ENCODE measurements at places on chromosomes 11 and 22.

- DNase-seq, result no peak
These were observed 2.3 kb upstream of the RAD9A start for GRCh38 chr11:67389477-67389876.

- no peak for DNase-seq
These were observed 37.3 kb upstream of the MYH9 start for GRCh38 chr22:36424901-36425579.

DNA sequence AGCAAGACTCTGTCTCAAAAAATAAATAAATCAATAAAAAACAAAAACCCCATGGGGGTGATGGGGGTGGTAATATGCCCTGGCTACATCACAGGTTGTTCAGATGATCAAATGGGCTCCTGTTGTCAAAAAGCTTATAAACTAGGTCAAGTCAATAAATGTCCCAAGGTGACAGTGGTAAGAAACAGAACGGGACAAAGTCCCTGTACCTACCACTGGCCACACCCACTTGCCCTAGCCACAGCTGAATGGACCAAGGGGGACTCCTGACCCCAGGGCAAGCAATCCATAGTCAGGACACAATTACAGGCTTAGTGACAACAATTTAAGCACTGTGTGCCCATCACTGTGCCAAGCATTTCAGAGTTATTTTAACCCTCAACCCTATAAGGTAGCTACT is 6.0 kb downstream of the NAGA start:
- DNase-seq, result peak; percentile 2

- no peak for DNase-seq
These were observed 39.3 kb downstream of the DDI1 start for GRCh38 chr11:104075706-104076105.

- peak; percentile 69 for DNase-seq
These were observed 12.9 kb downstream of the OR51B6 start for GRCh38 chr11:5364214-5364613.

DNA sequence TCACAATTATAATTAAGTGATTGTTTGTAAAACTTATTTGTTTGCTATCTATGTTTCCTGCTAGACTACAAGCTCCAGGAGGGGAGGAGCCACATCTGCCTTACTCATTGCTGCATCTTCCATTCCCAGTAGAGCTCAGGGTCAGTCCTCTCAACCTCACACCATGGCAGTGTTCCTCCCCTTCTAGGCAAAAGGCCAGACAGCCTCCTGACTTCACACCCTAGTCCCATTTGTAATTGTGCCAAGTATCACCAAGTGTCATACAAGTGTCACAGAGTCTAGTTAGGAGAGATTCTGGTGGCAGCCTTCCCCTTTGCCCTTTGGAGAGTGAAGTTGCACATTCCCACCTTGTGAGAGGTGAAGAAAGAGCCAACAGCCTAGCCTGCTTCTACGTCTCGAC is 490.4 kb downstream of the INSC start:
- no peak for DNase-seq

DNA sequence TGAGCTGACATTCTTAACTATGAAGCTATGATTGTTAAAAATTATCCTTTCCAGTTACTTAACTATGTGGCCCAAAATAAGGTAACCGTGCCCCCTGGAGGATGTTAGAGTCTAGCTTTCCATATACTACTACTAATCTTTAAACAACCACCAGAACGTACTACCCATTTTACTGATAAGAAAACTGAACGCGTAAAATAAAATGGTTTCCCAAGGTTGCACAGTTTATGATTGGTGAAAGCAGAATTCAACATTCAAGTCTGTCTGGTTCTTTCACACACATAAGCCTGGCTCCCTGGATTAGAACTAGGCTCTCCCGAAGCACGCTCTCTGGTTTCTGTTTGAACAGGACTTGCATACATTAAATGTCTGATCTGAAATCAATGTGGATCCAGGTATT is 437.8 kb upstream of the CCDC90B start:
- DNase-seq, result peak; percentile 55

DNA sequence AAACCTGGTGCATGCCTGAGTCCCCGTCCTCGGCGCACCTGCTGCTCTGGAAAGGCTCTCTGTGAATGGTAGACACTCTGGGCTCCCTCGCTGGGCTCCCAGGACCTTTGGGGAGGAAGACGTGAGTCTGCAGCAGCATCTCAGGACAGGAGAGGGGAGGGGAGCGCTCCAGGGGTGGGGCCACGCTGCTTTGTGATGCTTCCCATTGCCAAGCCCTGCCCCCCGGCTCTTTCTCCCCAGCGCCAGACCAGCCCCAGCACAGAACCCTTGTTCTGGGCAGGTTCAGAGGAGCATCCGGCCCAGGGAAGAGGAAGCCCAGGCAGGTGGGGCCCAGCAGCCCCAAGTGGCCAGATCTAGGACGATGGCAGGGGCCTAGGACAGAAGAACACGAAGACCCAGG is 111.2 kb downstream of the BRD1 start:
- DNase-seq, result no peak

DNA sequence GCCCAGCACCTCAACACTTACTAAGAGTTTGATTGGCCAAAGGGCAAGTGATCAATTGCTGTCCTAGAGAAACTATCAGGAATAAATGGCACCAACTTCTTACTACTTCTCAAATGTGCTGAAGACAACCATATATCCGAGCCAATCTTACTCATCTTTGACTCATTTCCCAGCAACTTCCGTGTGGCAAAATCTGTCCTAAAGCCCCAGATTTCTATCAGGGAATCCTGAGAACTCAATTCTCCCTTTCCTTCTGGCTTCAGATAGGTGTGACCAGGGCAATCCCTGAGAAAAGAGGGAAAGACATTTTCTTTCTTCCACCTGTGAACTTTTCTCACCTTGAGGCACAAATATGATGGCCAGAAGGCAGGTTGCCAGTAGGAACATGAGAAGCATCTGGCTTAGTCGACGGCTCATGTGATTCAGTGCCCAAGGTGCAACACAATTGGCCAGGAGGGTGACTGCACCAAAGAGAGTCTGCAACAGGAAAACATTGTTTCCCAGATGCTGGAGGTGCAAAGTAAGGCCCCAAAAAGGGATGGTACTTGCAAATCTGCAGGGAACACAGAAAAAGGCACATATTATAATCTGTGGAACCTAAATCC is 21.8 kb upstream of the SLC22A24 start:
- no peak for DNase-seq

DNA sequence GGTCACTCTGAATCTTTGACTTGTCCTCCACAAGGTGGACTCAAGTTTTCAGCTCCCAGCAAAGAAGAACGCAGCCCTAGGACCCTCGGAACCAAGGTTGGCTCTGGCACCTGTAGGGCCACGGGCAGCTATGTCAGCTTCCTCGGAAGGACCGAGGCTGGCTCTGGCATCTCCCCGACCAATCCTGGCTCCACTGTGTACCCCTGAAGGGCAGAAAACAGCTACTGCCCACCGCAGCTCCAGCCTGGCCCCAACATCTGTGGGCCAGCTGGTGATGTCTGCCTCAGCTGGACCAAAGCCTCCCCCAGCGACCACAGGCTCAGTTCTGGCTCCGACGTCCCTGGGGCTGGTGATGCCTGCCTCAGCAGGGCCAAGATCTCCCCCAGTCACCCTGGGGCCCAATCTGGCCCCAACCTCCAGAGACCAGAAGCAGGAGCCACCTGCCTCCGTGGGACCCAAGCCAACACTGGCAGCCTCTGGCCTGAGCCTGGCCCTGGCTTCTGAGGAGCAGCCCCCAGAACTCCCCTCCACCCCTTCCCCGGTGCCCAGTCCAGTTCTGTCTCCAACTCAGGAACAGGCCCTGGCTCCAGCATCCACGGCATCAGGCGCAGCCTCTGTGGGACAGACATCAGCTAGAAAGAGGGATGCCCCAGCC is 2.2 kb downstream of the INPP5J start:
- DNase-seq, result no peak

DNA sequence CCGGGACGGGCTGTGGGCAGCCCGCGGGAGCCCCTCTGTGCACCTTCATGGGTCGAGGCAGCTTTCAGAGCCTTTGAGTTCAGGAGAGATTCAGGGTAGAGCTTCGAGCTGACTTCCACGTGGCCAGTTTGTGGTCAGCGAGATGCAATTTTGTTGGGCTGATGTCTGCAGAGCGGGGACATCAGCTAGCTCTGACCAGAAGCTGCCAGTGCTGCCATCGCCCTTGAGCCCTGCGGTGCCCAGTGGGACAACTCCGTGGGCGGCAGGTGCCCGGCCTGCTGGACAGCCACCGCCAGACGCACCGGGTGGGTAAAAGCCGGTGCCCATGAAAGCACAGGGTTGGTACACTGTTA is 719 bp downstream of the TALDO1 start:
- peak; percentile 36 for DNase-seq

- peak; percentile 43 for DNase-seq
These were observed 489 bp downstream of the RNF214 start for GRCh38 chr11:117232911-117233409.

DNA sequence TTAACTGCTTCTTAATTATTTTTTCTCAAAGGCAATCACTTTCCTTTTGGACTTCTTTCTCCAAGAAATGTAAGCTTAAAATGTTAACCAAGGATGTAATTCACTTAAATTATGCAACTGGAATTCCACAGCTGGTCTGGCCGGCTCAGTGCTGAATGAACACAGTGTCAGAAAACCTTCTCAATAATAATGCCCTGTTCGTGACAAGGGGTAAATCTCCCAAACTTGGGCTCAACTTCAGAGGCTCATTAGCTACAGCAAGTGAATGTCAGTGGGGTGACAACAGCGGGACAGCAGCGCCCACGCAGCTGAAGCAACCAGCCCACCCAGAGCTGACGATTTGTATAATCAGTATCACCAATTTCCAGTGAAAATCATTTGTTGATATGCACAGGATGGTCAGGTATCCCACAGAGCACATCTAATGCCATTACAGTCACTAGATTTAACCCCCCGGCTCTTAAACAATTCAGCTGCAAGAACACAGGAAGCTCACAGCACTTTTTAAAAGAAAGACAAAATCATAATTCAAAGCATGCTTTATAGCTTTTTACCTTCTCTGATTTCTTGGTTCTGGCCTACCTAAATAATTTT is 704.8 kb downstream of the DLG2 start:
- DNase-seq, result peak; percentile 43

DNA sequence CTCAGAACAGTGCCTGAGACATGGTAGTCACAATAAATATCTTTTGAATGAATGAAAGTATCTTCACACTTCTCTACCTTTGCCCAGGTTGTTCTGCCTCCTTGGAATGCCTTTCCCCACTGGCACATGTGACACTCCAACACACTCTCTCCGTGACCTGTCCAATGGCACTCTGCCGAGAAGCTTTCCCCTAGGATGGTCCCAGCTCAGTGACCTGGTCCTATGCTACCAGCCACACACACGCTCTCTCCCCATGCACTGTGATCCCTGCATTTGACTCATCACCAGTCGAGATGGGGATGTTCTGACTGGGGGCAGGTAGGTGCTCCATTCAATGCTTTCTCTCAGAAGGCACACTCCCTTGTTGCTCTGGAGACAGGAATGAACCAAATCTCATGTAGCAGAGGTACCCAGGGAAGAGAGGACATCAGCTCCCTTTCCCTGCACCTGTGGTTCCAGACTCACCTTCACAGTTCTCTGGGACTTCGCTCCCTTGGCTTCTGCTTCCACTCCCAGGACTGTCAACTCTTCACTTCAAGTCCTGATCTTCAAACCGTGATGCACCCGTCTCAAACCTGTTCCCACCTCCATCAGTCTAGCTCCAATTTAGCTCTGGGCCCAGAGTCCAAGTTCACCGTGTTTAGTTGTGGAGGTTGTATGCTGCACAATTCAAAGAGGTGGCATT is 30.7 kb upstream of the LMO1 start:
- DNase-seq, result no peak

- DNase-seq, result peak; percentile 20
These were observed 1.4 kb downstream of the POGLUT3 start for GRCh38 chr11:108496643-108497256.

GRCh38 chr11:9615031-9615451 is 41.6 kb downstream of the WEE1 start:
- DNase-seq, result no peak

GRCh38 chr11:27524155-27524554 is 17.6 kb upstream of the LIN7C start:
- DNase-seq, result peak; percentile 26

Measured in AG20443 (cell line).